Foreskin keratinocyte (primary cell): ENCODE measurements at places on chromosomes 16 and 17. TPM values are rescaled to one million over a fixed set of nuclear protein-coding genes. Genes with fewer than 3 reads are reported as not detected.

Gene ZG16B
- 0.78 and 0.95 TPM in 2 replicates for polyA plus RNA-seq

Gene SMPD3
- polyA plus RNA-seq = 0.01 and 0.03 TPM in 2 replicates

Gene CIAO2B
- 176 and 179 TPM in 2 replicates for polyA plus RNA-seq

Gene ABCA10
- polyA plus RNA-seq = 0.04 and 0.12 TPM in 2 replicates

Gene OSBPL7
- 3.2 and 3.7 TPM in 2 replicates for polyA plus RNA-seq

Gene NUDT21
- 64.1 and 74.2 TPM in 2 replicates for polyA plus RNA-seq

Gene TPSG1
- not detected in 2 replicates for polyA plus RNA-seq

Gene SLC9A5
- polyA plus RNA-seq = 1.8 and 2.2 TPM in 2 replicates

Gene NOG
- polyA plus RNA-seq = 5.2 and 5.4 TPM in 2 replicates

Gene TEKT3
- polyA plus RNA-seq = not detected in 2 replicates

Gene TMEM114
- polyA plus RNA-seq = not detected in 2 replicates

Gene CES3
- 0.43 and 0.55 TPM in 2 replicates for polyA plus RNA-seq

Gene PRDM7
- polyA plus RNA-seq = not detected in 2 replicates

Gene GPR142
- polyA plus RNA-seq = not detected in 2 replicates

Gene SIAH1
- 8.6 and 9.0 TPM in 2 replicates for polyA plus RNA-seq

Gene CFAP97D1
- not detected in 2 replicates for polyA plus RNA-seq

Gene KRTAP4-6
- not detected in 2 replicates for polyA plus RNA-seq

Gene HOXB5
- polyA plus RNA-seq = not detected in 2 replicates

Gene CHAD
- not detected in 2 replicates for polyA plus RNA-seq

Gene KIF18B
- polyA plus RNA-seq = 8.7 and 12.6 TPM in 2 replicates

Gene HBA1
- 0.41 TPM in 1 of 2 replicates, not detected in the other for polyA plus RNA-seq

Gene KRT23
- 0.38 and 0.75 TPM in 2 replicates for polyA plus RNA-seq

Gene TNFRSF13B
- polyA plus RNA-seq = not detected in 2 replicates

Gene ATP1B2
- not detected in 2 replicates for polyA plus RNA-seq

Gene TMEM88
- 0.65 and 1.3 TPM in 2 replicates for polyA plus RNA-seq

Gene STXBP4
- 0.74 and 0.80 TPM in 2 replicates for polyA plus RNA-seq

Gene CCL1
- polyA plus RNA-seq = not detected in 2 replicates

Gene AGRP
- polyA plus RNA-seq = not detected in 2 replicates

Gene ALOXE3
- 4.0 and 8.4 TPM in 2 replicates for polyA plus RNA-seq

Gene CLN3
- 28.1 and 28.9 TPM in 2 replicates for polyA plus RNA-seq
